Stimulated activated CD4-positive, alpha-beta T cell treated with anti-CD3 and anti-CD28 coated beads, TNF-alpha, amount 100 ng/mL, for 4 hours (primary cell): ENCODE measurements at places on chromosomes 16 and 17.

DNA sequence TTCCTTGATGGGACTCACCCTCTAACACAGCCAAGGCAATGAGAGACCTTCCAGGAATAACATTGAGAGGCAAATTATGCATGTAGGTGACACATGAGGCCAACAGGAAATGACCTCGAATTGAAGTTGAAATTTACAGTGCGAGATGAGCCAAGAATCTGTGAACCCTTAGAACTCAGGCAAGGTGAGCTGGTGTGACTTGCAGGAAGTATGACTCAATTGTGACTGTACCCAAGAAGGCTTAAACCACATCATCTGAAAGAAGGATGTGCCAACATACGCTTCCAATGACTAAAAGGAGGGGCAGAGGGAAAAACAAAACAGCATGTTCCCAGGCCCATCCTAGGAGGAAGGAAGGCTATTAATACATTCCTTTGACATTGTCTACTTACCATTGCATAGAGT is 44.8 kb downstream of the PITPNC1 start:
- no peak for DNase-seq

- DNase-seq: no peak
These were observed 81.8 kb downstream of the VAT1L start for GRCh38 chr16:77869997-77870813.

- DNase-seq: no peak
These were observed 18.4 kb downstream of the TOX3 start for GRCh38 chr16:52528393-52529065.

DNA sequence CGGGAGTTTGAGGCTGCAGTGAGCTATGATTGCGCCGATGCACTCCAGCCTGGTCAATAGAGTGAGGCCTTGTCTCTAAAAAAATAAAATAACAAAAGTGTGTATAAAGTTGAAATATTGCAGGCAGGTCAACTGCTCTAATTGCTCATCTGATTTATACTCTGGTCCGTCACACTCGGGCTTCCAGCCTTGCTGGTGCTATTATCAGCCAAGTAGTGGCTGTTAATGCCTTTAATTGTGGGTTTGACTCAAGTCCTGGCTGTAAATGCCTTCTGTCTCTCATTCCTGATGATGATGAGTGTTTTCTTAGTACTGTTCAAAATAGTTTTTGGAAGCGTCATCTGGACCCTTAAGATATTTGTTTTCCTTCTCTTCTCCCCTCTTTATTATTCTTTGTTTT is 18.4 kb downstream of the SYT17 start:
- no peak for DNase-seq

- DNase-seq: no peak
These were observed 37.5 kb downstream of the KIAA0513 start for GRCh38 chr16:85065099-85065498.

DNA sequence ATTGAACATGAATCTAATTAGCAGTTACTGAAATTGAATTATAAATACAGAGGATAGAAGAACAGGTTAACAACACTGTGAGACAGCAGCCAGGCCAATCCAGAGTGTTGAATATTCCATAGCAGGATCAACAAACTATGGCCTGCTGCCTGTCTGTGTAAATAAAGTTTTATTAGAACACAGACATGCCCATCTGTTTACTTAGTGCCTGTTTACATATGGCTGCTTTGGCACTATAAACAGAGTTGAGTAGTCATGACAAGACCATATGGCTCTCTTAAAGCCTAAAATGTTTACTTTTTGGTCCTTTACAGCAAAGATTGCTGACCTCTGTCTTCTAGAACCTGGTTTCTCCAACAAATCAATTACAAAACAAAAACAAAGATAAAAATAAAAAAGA is 115.4 kb upstream of the CDC42EP4 start:
- DNase-seq: no peak

DNA sequence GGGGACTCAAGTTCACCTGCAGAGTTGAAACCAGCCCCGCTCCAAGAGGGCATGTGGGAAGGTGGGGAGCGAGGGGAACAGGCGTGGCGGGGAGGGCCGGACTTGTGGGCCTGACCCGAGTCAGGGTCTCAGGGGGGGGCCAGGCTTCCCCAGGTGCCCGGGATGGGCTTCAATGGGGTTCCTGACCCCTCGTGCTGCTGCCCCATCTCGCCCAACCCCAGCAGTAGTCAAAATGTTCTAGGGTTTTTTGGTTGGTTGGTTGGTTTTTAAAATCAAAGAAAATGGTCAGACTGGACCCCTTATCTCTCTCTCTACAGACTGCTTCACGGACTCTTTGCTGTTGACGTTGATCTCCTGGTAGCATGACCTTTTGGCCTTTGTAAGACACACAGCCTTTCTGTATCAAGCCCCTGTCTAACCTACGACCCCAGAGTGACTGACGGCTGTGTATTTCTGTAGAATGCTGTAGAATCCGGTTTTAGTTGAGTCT is 69.5 kb downstream of the AMFR start:
- no peak for DNase-seq

GRCh38 chr17:66301864-66302741 is at the start of gene PRKCA:
Gene PRKCA, plus strand, starts transcription at chr17:66302613.
- DNase-seq: peak; percentile 57

DNA sequence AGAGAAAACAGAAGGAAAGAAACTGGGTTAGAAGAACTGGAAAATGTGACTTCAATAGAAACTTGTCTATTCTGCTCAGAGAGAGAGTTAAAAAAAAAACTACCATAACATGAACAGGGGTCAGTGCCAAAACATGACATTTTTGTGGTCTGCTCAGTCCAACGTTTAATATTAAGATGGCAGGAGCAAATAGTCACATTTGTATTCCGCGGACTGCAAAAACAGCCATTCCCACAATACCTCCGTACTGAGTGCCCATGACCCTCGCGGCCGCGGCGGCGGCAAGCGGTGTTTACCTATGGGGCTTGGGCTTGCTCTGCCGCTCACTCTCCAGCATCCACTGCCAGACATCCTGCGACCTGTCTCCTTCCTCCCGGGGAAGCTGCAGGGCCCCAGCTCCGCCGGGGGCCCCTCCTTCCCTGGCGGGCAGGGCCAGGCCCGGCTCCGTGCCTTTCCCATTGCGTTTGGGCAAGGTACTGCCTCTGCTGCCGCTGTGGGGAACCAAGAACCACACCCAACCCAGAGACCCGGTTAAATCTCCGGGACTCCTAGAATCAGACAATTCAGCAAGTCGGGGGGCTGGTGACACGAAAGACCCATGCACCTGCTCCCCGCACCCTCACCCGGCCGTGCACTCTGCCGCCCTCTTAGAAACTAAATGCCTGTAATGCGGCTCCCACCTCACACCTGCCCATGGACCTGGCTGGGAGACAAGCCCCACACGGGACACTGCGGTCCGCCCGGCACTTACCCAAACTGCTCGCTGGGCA is 24.7 kb downstream of the AXIN2 start:
- DNase-seq: no peak

DNA sequence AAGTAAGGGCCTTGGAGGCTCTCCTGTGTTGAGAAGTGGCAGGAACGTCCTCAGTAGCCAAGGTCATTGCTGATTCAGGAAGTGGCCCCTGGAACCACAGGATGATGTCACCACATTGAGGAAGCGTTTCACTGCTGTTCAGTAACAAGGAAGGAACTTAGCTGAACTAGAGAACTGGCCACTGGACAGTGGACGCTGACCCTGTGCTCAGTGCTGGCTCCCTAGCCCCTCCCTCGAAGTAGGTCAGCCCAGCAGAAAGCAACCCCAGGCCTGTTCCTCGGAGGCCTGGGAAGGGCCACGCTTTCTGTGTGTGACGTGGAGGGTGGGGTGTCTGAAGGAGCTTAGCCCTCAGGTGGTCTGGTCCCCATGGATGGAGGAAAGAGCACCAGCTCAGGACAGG is 58.3 kb downstream of the B9D1 start:
- no peak for DNase-seq

- no peak for DNase-seq
These were observed 2.1 kb downstream of the PSMB10 start for GRCh38 chr16:67934306-67935100.

GRCh38 chr16:70659546-70659945 is 13.2 kb downstream of the IL34 start:
- DNase-seq: no peak

- no peak for DNase-seq
These were observed 394.5 kb upstream of the SOX9 start for GRCh38 chr17:71726341-71726740.

GRCh38 chr16:1573301-1573700 is 38.6 kb downstream of the IFT140 start:
- no peak for DNase-seq

DNA sequence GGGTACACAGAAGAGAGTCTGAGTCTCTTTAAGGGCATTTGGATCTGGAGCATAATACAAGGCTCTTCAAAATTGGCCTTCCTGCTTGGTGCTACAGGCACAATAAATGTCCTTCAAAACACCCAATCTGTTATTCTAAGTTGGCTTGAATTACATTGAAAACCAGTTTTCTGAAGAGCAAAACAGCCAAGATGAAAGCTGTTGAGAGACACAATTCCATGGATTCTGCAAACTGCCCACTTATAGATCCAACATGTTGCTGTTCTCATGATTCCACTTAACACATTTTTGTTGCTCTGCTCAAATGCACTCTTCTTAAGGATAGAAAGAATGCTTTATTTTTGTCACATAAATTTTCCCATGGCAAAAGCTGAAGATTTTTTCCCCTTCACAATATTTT is 525.9 kb upstream of the CDH8 start:
- DNase-seq: no peak

- DNase-seq: no peak
These were observed 26.1 kb upstream of the JPT2 start for GRCh38 chr16:1651974-1652312.

DNA sequence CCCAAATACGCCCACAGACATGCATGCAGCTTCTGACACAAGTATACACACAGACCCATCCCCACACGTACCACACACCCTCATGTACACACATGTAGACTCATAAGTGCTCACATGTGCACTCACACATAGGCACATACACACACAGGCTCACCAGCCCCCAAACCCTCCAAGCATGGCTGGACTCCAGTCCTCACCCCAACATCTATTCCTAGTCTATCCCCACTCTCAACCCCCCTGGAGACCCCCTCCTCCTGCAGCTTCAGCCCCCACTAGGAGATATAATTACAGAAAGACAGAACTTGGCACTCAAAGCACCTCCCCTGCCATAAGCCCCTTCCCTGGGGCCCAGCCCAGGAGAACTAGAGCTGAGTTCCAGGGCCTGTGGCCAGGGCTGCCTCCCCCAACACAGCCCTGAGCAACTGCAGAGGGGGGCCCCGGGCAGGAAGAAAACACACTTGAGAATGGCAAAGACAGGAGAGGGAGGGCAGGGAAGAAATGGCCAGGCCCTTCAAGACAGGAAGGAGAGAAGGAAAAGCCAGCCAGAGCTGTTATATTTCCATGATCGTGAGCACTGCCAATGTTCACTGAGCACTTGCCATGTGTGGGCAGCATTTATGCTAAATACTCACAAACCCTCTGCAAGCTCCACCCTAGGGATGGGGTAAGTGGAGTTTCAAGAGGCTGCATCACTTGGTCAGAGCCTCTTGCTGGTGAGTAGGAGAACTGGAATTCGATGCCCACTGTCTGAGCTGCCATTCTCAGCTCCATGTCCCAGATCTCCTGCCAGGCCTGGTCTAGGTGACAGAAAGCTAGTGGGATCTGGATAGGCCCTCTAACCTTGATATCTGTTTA is 224.5 kb downstream of the ZNF423 start:
- DNase-seq: no peak

- DNase-seq: no peak
These were observed 524.1 kb downstream of the GRIN2A start for GRCh38 chr16:9658164-9658563.

GRCh38 chr16:27918755-27919154 is 144.8 kb downstream of the GSG1L start:
- no peak for DNase-seq

DNA sequence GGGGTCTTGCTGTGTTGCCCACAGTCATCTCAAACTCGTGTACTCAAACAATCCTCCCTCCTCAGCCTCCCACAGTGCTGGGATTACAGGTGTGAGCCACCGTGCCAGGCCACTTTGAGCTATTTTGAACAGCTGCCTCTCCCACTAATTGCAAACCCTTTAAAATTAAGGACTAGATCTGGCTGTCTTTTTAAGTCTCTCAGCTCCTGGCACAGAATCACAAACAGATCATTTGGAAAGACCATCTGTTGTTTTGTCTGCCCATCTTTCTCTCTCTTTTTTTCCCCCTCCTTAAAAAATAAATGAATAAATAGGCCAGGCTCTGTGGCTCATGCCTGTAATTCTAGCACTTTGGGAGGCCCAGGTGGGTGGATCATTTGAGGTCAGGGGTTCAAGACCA is 10.9 kb upstream of the STAT3 start:
- no peak for DNase-seq

DNA sequence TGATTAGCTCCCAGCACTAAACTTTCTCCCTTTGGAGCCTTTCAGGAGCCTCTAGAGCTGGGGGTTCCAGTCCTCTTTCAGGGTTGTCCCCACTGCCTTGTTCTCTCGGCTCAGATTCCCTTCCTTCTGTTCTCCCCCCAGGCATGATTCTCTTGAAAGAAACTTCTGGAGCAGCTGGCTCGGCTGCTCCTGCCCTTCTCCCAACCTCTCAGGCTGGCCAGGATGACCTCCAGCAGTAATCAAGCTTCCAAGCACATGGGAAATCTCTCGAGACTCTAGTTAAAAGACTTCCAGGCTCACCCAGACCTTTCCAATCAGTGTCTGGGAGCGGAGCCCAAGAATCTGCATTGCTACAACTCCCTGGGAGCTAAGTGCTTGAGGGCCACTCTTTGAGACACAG is 3.6 kb downstream of the SDK2 start:
- no peak for DNase-seq

GRCh38 chr16:47787696-47788095 is 326.6 kb downstream of the PHKB start:
- no peak for DNase-seq

DNA sequence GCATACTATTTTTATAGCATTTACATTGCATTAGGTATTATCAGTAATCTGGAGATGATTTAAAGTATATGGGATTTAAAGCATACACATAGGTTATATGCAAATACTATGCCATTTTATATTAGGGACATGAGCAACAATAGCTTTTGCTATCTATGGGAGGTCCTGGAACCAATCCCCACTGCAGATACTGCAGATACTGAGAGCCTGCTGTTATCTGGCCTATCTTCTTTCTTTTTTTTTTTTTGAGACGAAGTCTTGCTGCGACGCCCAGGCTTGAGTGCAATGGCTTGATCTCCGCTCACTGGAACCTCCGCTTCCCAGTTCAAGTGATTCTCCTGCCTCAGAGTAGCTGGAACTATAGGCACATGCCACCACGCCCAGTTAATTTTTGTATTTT is 37.4 kb downstream of the STH start:
- DNase-seq: no peak

DNA sequence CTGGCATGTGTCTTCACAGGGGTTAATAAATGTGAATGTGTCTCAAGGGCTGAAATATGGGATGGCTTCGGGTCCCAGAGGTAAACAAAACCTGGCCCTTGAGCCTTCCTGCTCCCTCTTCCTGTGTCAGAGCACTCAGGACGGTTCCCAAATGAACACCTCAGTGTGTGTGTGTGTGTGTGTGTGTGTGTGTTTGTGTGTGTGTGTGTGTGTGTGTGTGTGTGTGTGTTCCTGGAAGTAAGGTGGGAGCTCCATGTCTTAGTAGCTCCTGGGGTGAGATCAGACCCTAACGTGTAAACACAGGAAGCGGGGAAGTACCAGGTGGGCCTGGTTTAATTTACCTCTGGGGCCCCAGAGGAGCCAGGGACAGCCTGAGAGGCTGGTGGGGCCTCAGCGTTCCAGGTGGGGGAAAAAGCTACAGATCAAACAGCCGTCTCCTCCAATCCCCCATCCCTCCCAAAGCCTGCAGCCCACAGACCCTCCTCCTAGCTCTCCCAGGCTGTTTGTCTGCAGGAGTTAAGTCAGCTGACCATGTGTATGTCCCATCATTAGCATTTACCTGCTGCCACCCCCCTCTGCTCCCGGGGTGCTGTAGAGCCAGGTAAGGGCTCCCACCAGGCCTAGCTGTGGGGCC is 6.1 kb downstream of the KIF19 start:
- no peak for DNase-seq
